Stimulated activated CD4-positive, alpha-beta T cell treated with anti-CD3 and anti-CD28 coated beads, Interleukin-4, amount 100 ng/mL, for 4 hours (primary cell): ENCODE measurements at places on chromosomes 7 and 10.

DNA sequence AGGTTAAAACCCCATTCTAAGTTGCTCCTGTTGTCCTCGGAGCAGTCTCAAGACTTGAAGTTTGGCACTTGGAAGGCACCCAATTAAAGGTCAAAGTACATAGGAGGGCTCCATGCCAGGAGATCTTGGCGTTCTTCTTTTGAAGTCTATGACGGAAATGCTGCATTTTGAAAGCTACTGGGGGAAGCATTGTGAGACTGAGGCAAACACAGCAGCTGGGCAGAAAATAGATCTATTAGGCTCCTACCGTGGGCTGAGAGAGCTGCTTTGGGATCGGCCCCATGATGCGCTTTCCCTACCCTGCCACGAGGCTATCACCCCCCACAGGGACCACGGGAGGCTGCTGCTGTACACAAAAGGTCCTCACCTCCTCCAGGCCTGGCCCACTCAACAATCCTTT lies 20.0 kb downstream of the KIAA1549 start:
- DNase-seq: no peak

DNA sequence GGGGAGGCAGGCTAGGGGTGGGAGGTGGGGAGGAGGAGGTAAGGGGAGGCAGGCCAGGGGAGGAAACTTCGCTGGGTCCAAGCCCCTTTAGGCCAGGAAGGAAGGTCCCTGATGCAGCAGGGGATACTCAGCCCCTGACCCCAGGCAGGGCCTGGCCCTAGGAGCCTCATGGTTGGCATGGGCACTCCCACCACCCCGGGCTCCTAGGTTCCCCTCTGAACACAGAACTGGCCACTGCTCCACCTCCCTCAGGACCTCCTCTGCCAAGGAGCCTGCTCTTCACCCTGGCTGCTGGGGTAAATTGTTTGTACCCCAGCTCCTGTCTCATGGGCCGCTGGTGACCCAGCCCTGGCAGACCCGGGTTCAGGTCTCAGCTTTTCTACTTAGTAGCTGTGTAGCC lies 25.8 kb upstream of the CHST15 start:
- no peak for DNase-seq

DNA sequence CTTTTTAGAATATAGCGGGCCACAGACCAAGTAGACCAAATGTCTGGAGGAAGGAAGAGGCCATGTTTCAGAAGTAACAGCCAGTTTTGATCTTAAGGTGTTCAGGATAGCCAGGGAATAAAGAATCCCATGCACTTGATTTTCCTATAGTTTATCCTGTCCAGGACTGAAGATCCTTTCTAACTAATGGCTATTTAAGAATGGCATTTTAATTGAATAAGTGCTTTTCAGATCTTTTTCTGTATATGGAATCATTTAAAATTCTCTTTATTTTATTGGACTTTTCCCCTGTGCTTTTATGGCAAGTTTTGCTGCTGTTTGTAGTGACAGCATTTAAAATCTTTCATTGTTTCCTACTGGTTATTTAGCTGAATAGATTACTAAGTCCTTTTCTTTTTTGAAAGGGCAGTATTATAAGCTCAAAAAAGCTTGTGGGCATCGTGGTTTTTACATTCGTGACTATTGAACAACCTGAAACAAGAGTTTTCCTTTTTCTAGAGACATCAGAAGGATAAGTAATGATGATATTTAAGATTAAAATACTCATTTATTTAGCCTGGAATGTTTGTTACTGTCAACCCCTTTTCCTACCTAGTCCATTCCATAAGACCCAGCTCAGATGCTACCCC lies 2.4 kb downstream of the INPP5F start:
- DNase-seq: no peak

DNA sequence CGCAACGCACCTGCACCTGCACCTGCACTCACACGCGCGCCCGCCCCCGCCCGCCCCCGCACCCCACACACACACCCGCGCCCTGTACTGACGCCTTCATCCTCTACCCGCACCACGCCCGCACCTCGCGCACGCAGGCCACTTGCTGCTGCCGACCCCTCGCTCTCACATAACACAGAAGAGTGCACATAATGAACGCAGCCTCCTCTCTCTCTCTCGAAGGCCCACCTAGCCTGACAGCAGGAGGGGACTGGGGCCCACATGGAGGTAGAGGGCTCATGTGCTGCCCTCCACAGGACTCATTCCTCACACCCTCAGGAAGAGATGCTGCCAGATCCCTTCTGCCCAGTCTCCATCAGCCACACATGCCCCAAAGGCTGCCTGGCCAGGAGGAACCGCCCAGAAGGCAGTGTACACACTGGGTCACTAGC lies 432 bp upstream of the CAMK2B start:
- DNase-seq: no peak

- no peak for DNase-seq
These were observed 370.2 kb downstream of the PHF14 start for GRCh38 chr7:11343818-11344413.

DNA sequence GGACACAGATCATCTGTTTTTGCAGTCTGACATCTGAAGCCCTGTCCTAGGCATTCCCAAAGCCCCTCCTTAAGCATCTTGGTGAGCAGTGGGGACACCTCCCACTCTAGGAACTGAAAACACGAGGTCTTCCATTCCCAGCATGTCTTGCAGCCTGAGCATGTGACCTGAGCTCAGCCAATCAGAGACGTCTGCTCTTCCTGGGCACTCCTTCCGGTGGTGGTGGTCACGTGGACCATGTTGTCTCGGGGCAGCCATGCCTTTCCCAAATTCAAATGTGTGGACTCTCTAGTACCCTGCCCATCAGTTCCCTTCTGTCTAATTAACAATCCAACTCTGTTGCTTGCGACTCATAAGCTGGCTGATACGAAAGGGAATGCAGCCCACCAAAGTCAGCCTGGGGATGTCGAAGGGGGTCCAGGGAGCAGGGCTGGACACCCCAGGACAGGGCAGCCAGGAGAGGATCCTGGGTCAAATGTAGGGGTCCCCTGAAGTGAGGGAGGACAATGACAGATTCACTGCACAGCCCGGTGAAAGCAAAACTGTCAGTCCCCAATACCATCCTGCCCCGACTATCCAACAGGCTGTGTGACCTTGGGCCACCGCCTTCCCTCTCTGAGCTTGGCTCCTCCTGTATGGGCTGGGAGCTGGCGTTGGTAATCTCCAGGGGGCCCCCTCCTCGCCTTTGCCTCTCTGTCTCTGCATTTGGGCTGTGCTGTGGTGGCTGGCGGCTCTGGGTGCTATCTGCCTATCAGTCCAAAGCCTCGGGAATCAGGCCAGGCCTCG lies 57.4 kb upstream of the BAIAP2L1 start:
- no peak for DNase-seq

DNA sequence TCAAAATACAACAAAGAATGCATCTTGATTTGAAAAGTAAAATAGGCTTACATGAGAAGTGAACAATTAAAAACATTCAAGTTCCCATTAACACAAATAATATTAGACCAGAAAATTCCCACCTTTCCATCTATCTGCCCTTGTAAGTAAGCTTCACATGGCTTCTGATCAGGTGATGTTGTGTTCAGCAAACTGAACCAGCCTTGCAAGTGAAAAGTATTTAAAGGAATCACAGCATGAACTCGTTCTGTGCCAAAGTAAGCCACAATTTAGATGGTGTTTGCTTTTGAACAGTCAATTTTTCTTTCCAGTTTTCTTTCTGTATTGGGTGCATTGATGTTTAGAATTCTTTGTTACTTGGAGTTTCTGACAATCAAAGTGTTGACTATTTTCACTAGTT lies 347.9 kb downstream of the TNS3 start:
- no peak for DNase-seq

- no peak for DNase-seq
These were observed 14.8 kb downstream of the BHLHA15 start for GRCh38 chr7:98225913-98226614.

GRCh38 chr7:46934198-46934825 lies 647.6 kb downstream of the TNS3 start:
- DNase-seq: no peak

DNA sequence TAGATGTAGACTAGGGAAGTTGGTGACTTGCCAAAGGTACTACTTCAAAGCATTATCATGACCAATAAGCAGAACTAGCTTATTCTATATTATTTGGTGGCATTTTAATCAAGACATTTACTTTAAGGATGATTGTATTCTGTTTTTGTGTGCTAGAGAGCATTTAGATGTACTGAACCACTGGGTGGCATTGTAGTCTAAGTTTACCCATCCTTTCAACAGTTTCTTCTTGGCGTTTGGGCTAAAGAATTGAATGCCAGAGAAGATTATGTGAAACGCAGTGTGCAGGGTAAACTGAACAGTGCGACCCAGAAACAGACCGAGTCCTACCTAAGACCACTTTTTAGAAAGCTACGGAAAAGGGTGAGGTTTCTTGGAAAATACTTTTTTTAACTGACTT lies 26.8 kb downstream of the PRPF18 start:
- DNase-seq: no peak

DNA sequence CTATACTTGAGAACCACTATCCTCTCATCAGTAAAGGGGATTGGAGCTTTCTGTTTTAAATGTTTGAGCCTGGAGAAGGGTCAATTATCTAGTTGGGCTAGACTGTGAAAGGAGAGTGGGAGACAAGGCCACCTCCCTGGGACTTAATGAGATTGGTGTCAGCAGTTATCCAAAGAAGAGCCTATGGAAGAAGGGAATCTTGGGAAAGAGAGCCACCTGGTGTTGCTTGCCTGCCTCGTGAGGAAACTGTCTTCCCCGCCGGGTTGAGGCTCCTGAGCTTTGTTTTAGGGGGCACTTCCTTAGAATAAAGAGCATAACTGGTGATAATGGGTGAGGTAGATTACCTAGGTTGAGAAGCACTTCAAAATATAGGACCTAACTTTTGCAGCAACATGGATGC lies 32.0 kb upstream of the ABCB4 start:
- no peak for DNase-seq

DNA sequence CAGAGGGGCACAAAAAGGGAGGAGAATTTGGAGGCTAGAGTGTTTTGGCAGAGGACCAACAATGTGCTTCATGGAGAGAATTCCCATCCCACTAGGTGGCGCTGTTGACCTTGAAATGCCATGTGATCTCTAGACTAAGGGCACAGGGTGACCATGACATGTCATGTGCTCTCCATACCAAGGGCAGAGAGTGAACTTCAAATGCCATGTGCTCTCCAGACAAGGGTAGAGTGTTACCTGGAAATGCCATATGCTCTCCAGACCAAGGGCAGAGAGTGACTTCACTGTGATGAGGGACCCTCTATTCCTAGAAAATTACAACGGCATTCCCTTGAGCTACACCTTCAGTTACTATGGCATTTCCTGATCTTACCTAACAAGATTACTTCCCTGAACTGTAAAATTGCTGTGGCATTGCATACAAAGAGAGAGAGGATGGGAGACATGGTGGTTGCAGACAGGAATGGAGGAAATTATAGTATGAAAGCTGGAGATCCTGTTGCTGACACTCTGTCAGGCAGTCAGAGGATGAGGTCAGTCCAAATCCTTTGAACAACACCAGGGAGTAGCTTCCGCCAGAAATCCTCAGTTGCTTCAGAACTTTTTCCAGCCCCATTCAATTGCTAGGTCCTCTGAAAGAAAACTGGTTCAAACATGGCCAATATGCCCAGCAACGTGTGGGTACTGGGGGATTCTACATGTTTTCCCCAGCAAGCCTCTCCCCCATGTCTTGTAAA lies 60.9 kb upstream of the ACSM6 start:
- DNase-seq: peak; percentile 38

GRCh38 chr10:104123397-104123796 lies 1.4 kb downstream of the SFR1 start:
- no peak for DNase-seq

GRCh38 chr7:70486977-70487376 lies 645.0 kb upstream of the GALNT17 start:
- DNase-seq: no peak

DNA sequence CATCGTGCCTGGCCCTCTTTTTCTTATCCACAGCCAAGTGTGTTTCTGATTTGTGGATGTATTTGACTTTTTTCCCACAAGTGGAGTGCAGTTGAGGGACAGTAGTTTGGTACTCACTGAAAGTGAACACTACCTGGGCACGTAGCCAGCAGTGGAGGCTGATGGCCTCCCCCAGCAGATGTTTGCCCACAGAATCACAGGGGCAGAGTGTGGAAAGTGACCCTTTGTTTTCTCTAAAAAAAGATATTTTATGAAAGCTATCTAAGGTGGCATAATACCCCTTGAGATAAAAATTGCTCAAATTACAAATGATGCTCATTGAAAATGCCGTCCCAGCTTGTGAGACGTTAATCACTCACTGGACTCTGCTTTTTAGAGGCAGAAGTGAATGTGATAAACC lies 29.1 kb downstream of the WDR37 start:
- DNase-seq: no peak

DNA sequence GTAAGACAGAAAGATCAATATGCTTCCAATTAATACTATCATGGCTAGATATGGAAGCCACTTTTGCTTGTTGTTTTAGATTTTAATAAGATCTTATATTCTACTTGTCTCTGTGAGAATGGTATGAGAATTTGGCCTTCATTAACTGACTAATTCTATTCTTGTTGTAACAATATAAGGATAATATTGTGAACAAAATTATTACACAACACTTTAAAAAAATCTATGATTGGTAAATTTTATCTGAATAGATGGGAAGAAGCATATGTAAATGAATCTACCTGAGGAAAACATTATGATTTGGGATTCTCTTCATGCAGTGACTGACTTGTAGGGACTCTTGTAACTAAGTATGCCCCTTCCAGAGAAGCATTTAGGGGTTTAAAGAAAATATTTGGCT lies 308.9 kb upstream of the KCND2 start:
- no peak for DNase-seq

DNA sequence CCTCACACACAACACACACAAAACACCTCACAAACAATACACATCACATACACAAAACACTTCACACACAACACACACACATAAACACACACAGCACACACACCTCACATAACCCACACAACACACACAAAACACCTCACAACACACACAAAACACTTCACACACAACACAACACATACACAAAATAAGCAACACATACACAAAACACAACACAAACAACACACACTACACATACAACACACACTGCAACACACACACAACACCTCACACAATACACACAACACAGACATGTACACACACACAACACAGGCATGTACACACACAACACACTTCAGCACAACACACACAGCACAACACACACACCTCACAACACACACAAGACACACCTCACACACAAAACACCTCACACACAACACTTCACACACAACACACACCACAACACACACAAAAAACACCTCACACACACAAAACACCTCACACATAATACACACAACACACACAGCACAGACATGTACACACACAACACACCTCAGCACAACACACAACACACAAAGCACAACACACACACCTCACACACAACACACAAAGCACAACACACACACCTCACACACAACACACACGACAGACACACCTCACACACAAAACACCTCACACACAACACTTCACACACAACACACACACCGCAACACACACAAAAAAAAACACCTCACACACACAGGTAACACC lies 107.5 kb downstream of the TNS3 start:
- no peak for DNase-seq

GRCh38 chr10:109924087-109924486 lies 776 bp upstream of the XPNPEP1 start:
- DNase-seq: no peak
